Left ventricle myocardium inferior (tissue), 1 donor: ENCODE measurements at places on chromosomes 1 and 21. TPM values are rescaled to one million over a fixed set of nuclear protein-coding genes. Genes with fewer than 3 reads are reported as not detected.

Gene PBX1
- total RNA-seq, result 73.2 TPM

Gene MMP23B
- total RNA-seq, result 93.8 TPM

Gene S100A3
- total RNA-seq, result 0.36 TPM

Gene OVAAL
- 5.3 TPM for total RNA-seq

Gene PRR9
- total RNA-seq, result not detected

Gene CHRNB2
- total RNA-seq, result not detected

DNA sequence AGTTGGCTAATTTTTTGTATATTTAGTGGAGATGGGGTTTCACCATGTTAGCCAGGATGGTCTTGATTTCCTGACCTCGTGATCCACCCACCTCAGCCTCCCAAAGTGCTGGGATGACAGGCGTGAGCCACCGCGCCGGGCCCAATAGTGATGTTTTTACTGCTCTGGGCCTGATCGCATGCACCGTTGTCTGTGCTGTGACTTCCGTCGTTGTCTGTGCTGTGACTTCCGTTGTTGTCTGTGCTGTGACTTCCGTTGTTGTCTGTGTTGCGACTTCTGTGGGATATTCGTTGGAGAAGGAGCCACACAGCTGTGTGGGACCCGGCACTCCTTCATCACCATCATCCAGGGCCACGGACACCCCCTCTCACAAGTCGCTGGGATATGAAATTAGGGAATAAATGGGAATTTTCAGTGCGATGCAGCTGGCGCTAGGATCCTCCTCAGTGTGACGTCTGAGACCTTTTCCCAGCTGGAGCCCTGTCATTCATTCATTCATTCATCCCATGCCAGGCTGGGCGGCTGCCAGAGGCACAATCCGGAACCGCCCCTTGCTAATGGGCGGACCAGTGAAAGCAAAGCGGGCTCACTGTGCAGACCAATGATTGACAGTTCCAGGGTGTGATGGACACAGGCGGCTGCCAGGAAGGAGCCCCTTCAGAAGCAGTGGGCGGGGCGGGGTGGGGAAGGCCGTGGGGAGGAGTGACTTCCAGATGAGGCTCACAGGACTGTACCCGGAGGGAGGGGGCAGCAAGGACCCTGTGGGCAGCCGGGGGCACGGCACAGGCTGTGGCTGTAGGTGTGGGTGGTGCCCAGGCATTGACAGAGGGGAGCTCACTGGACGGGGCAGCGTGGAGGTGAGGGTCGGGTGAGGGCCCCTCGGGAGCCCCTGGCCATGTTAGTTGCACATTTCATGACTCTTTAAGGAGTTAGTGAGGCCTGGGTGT, 48.9 kb downstream of the PRKCZ start:
- H3K27ac ChIP-seq, result no peak overlapping the region
- DNase-seq, result no peak
- no peaks in the 10 kb centered on the region for H3K27me3 ChIP-seq
- H3K4me1 ChIP-seq, result peaks cover 6% of the 10 kb centered on the region
- H3K4me3 ChIP-seq, result no peak overlapping the region
- H3K36me3 ChIP-seq, result no peaks in the 10 kb centered on the region

DNA sequence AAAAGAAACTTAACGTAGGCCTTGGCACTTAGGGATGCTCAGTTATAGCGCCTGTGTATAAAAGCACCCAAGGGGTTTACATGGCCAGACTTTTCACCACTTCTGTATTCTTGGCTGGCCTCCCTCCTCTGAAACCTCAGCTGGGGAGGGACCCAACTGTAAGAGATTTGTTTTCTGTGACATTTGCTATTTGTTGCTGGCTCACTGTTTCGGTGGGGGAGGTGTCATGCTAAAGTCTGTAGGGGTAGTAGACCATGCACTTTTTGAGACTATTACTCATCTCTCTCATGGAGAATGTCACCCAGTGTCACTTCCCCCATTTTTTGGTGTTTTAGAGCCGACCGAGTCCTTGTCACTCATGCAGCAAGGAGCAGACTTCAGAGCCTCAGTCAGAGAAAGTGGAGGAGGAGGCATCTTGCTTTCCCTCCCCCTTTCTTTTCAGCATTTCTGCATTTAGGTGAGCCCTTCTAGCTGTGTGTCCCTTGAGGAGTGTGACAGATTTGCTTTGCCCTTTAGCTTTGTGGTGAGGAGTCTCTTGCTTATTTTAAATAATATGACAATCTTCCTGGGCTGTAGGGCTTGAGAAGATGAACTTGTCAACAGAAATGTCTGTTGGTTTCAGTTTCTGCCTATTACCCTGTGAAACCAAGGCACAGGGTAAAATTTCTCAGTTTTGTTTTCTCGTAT, 160.1 kb downstream of the FASLG start:
- no peak for DNase-seq
- H3K36me3 ChIP-seq, result no peaks in the 10 kb centered on the region
- H3K27me3 ChIP-seq, result no peaks in the 10 kb centered on the region

- no peaks in the 10 kb centered on the region for H3K4me1 ChIP-seq
- no peaks in the 10 kb centered on the region for H3K36me3 ChIP-seq
- no peak overlapping the region for H3K27ac ChIP-seq
- no peak for DNase-seq
- H3K4me3 ChIP-seq, result no peak overlapping the region
These were observed 187.1 kb downstream of the LMO4 start for GRCh38 chr1:87515781-87516180.

GRCh38 chr1:38486085-38486484, 373.5 kb downstream of the RRAGC start:
- no peak for DNase-seq
- peaks cover 91% of the 10 kb centered on the region for H3K27me3 ChIP-seq
- no peaks in the 10 kb centered on the region for H3K4me1 ChIP-seq
- no peaks in the 10 kb centered on the region for H3K36me3 ChIP-seq

DNA sequence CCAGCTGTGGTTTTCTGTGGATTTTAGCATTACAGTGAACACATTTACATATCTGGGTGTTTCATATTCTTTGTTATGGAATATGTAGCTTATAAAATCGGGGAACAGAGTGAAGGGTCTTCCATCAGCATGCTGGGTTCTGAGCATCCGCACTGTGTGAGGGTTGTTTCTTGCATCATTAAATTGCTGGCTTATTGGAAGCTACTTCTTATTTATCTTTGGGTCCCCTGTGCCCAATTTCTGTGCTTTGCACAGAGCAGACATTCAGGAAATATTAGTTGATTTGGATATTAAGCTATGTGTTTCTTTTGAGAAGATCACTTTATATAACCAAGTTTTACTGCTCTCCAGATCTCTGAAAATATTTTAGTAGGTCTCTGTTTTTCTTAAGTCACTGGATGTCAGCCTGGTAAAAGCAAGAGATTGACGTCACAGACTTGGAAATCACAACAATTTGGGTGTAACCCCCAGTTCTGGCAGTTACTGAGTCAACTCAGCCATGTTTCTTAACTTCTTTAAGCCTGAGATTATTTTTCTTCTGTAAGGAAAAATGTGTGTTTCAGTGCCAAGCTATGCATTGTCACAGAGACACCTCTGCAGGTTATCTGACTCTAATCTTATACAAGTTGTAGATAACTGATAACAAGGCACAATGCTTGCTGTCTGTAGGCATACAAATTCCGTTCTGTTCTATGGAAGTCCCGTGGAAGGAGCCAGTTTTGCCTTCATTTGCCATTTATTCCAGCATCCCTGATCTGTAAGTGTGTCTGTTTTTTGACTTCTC, 258.3 kb upstream of the KAZN start:
- peak overlapping the region; percentile 55 for H3K27ac ChIP-seq
- no peaks in the 10 kb centered on the region for H3K4me1 ChIP-seq
- H3K4me3 ChIP-seq, result no peak overlapping the region
- H3K27me3 ChIP-seq, result peaks cover 79% of the 10 kb centered on the region
- H3K36me3 ChIP-seq, result no peaks in the 10 kb centered on the region

DNA sequence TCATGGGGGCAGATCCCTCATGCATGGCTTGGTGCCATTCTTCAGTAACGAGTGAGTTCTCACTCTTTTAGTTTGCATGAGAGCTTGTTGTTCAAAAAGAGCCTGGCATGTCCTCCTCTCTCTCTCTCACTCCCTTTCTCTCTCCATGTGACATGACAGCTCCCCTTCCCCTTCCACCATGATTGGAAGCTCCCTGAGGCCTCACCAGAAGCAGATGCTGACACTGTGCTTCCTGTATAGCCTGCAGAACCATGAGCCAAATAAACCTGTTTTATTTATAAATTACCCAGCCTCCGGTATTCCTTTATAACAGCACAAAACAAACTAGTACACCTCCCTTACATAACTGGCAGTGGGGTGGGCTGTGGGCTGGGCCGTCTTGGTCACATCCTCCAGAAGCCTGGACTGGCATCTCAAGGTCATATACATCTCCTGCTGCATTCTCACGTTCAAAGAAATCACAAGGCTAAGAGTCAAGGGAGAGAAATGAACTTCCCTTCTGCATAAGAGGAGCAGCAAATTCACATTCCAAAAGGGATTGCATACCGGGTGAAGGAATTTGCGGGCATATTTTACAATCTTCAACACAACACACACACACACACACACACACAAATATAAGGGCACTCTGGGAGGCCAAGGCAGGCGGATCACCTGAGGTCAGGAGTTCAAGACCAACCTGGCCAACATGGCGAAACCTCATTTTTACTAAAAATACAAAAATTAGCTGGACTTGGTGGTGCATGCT, 2.3 kb upstream of the CCSAP start:
- no peak for DNase-seq
- no peaks in the 10 kb centered on the region for H3K36me3 ChIP-seq
- peaks cover 32% of the 10 kb centered on the region for H3K4me1 ChIP-seq
- peaks cover 28% of the 10 kb centered on the region for H3K27me3 ChIP-seq

GRCh38 chr21:45997495-45998275, 16.1 kb downstream of the COL6A1 start:
- H3K27ac ChIP-seq, result no peak overlapping the region
- H3K36me3 ChIP-seq, result peaks cover 91% of the 10 kb centered on the region
- no peak overlapping the region for H3K4me3 ChIP-seq
- H3K27me3 ChIP-seq, result no peaks in the 10 kb centered on the region

DNA sequence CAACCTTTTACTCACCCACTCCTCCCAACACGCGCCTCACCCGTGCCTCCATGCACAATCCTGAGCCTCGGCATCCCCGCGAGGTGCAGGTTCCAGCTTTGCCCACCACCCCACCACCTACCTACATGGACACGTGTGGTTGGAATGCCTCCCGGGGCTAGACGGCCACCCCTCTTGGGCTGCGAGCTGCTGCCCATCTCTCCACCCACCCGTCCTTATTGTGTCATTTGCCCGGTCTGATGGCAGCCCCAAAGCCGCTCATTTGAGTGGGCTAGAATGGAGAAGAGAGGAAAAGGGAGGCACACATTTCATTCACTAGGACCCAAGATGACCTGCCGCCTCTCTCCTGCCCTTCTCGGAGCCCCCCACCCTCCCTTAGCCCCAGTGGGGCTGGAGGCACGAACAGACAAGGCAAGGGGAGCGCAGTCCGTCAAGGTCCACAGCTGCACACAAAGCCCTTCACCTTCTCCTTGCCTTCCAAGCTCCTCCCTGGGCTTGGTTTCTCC, 785 bp downstream of the ZNF697 start:
- H3K4me1 ChIP-seq, result peaks cover 55% of the 10 kb centered on the region
- no peaks in the 10 kb centered on the region for H3K27me3 ChIP-seq
- DNase-seq, result peak; percentile 19

- peaks cover 38% of the 10 kb centered on the region for H3K4me1 ChIP-seq
- no peaks in the 10 kb centered on the region for H3K27me3 ChIP-seq
- no peak for DNase-seq
- peaks cover 84% of the 10 kb centered on the region for H3K36me3 ChIP-seq
- no peak overlapping the region for H3K27ac ChIP-seq
- no peak overlapping the region for H3K4me3 ChIP-seq
These were observed 12.6 kb downstream of the FUBP1 start for GRCh38 chr1:77966291-77966690.

DNA sequence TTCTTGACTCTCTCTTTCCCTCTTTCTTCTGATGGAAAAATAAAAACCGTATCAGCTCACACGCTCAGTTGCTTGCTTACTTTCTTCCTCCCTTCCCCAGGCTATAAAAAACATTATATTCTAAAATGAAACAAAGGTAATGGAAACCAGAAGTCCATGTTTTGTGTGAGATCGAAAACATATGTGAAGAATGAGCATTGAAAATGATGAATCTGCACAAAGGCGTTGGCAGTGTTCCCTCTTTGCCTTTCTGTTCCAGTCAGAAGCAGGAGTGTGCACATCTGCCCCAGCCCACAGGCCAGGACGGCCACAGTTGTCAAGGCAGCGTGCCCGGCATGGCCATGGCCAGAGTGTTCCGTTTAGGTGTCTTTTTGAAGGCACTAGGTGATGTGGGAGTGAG, 185.3 kb upstream of the USP24 start:
- H3K27me3 ChIP-seq, result no peaks in the 10 kb centered on the region
- H3K4me3 ChIP-seq, result no peak overlapping the region
- H3K4me1 ChIP-seq, result no peaks in the 10 kb centered on the region
- no peak overlapping the region for H3K27ac ChIP-seq

GRCh38 chr21:21508859-21509258, 510.6 kb downstream of the NCAM2 start:
- H3K36me3 ChIP-seq, result no peaks in the 10 kb centered on the region
- no peak for DNase-seq
- no peaks in the 10 kb centered on the region for H3K27me3 ChIP-seq
- no peak overlapping the region for H3K4me3 ChIP-seq
- no peak overlapping the region for H3K27ac ChIP-seq
- no peaks in the 10 kb centered on the region for H3K4me1 ChIP-seq

- DNase-seq, result peak; percentile 57
- H3K27ac ChIP-seq, result peak overlapping the region; percentile 76
- H3K4me1 ChIP-seq, result peaks cover 31% of the 10 kb centered on the region
- H3K36me3 ChIP-seq, result no peaks in the 10 kb centered on the region
- H3K27me3 ChIP-seq, result no peaks in the 10 kb centered on the region
- no peak overlapping the region for H3K4me3 ChIP-seq
These were observed 2.2 kb upstream of the IRF6 start for GRCh38 chr1:209808059-209808581.

GRCh38 chr1:183840140-183840539, 35.2 kb downstream of the RGL1 start:
- H3K4me1 ChIP-seq, result peaks cover 72% of the 10 kb centered on the region
- no peak for DNase-seq
- H3K4me3 ChIP-seq, result no peak overlapping the region
- no peaks in the 10 kb centered on the region for H3K36me3 ChIP-seq
- H3K27ac ChIP-seq, result no peak overlapping the region

- H3K27me3 ChIP-seq, result peaks cover 35% of the 10 kb centered on the region
- no peak for DNase-seq
- no peak overlapping the region for H3K4me3 ChIP-seq
- no peaks in the 10 kb centered on the region for H3K36me3 ChIP-seq
These were observed 325.1 kb downstream of the BRINP2 start for GRCh38 chr1:177495878-177496277.

DNA sequence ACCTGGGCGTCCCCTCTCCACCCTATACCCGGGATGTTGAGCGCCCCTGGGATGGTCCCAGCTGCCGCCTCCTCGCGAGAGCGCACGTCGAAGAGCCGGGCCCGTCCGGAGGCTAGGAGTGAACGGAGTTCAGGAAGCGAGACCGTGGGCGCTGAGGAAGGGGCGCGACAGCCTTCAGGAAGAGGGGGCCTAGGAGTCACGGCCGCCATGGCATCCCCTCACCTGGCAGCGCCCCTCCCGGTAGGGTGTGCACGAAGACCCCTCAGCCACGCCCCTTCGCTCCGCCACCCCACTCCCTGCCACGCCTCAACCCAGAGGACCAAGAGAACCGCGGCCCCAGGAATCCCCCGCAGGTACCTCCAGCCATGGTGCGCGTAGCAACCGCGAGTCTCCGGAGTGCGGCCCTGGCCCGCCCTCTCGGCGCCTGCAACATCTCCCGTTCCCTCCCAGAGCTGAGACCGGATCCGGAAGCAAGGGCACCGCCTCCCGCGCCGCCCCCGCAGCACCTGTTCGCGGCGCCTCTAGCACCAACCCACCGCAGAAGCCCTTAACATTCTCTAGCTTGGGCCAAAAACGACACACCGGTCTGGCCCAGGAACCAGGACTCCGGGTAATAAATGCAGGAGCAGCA, at the start of gene TSTD1:
Gene TSTD1, minus strand, starts transcription at position 442 of the 631 bp plus-strand sequence. Its CDS starts 75 bp downstream, at position 367.
- DNase-seq, result peak; percentile 52
- peaks cover 24% of the 10 kb centered on the region for H3K4me1 ChIP-seq
- peak within 1 kb of the TSS; percentile 12 for H3K27ac ChIP-seq
- H3K4me3 ChIP-seq, result peak within 1 kb of the TSS; percentile 68
